GM23338 (cell line): ENCODE measurements at places on chromosomes 13 and 19.

GRCh38 chr19:45173816-45174215 is 4.2 kb downstream of the TRAPPC6A start:
- no peaks in the 10 kb centered on the region for H3K36me3 ChIP-seq
- H3K27ac ChIP-seq: no peak overlapping the region
- no peak overlapping the region for H3K4me3 ChIP-seq
- no peak for DNase-seq
- no peaks in the 10 kb centered on the region for H3K27me3 ChIP-seq

DNA sequence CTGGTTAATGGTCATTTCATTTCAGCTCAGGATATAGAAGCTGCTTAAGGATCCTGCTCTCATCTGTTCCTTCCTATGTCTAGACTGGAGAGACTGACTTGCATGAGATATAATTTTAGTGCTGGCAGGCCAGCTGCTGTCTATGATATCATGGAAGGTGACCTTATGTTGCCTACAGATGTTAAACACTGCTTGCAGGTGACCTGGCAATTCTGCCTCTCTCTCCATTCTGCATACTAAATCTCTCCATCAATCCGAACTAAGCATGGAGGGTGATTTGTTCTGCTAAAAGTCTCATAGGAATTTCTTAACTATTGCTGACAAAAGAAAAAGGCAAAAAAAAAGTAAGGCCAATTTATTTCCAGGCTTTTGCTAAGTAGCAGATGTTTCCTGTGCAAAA is 81.0 kb downstream of the CCNA1 start:
- H3K27ac ChIP-seq: no peak overlapping the region
- no peaks in the 10 kb centered on the region for H3K36me3 ChIP-seq
- H3K4me1 ChIP-seq: peaks cover 8% of the 10 kb centered on the region
- no peak overlapping the region for H3K4me3 ChIP-seq
- no peak for DNase-seq

DNA sequence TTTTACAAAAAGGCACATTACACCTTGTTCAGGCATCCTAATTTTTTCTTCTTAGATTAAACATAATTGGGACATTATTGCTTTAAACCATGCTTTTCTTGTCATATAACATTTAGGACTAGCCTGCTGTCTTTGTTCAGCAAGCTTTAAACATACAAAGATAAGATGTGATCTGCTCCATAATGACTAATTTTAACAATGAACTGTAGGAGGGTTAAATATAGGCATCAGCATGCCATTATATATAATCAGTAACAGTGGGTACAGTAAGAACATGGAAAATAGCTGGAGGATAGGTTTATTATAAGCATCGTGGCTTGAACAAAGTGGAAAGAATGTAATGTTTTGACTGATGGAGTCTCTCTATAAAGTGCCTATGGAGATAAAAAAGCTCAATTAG is 661.7 kb downstream of the SLITRK6 start:
- peaks cover 21% of the 10 kb centered on the region for H3K4me1 ChIP-seq
- H3K36me3 ChIP-seq: no peaks in the 10 kb centered on the region
- no peak overlapping the region for H3K27ac ChIP-seq
- H3K4me3 ChIP-seq: no peak overlapping the region
- DNase-seq: no peak
- no peaks in the 10 kb centered on the region for H3K27me3 ChIP-seq

DNA sequence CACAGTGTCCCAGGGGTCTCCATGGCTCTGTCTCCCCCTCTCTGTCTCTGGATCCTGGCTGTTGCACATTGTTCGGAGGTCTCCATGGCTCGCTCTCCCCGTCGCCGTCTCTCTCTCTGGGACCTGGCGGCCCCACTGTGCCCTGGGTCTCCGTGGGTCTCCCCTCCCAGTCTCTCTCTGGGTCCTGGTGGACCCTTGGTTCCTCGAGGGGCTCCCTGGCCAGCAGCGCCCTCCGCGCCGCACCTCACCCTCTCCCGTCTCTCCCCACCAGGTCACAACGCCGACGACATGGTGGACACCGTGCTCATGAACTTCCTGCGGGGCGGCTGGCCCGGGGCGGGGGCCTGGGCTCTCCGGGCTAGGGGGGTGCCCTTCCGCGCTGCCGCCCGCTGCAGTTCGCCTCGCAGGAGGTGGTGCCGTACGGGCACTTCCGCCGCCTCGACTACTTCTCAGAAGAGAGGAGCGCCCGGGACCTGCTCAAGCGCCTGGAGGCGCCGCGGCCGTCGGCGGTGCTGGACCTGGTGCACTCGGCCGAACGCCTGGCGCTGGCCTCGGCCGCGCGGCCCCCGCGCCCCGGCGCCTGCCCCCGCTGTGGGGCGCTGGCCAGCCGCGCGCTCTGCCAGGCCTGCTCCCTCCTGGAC is 29.1 kb downstream of the SIGLEC5 start:
- H3K36me3 ChIP-seq: no peaks in the 10 kb centered on the region
- H3K27me3 ChIP-seq: peaks cover 34% of the 10 kb centered on the region
- peak; percentile 67 for DNase-seq
- H3K4me1 ChIP-seq: no peaks in the 10 kb centered on the region; the same call in 1 of the 2 replicates
- no peak overlapping the region for H3K27ac ChIP-seq

DNA sequence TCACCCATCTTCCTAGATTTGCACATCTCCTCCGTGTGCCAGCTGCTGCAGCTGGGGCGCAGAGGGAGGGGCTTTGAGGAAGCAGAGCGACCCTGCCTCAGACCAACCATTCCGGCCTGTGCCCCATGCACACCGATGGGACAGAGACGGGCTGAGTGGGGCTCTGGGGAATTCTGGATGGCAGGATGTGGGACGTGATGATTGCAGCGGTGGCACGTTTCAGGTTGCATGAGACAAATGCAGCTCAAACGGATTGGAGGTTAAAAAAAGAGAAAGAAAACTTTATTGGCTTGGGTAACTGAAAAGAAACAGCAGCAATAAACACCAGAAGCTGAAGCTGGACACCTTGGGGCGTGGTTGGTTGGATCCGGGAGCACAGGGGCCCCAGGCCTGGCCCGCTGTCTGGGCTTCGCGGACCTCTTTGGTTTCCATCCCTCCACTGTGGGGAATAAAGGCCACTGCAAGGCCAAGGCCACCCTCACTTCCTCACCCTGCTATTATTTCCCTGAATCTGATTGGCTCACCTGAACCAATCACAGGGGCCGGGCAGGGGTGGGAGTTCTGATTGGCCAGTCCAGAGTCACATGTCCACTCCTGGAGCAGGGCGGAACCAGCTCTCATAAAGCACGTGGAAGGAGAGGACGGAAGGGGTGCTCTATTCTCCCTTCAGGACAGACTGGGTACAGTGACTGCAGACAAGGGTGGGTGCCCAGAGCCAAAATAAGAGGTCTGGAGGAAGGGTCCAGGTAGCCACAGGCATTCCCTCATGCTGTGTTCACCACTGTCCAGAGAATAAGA is 6.1 kb upstream of the ZNF787 start:
- no peak overlapping the region for H3K27ac ChIP-seq
- no peaks in the 10 kb centered on the region for H3K36me3 ChIP-seq
- no peaks in the 10 kb centered on the region for H3K27me3 ChIP-seq
- H3K4me3 ChIP-seq: no peak overlapping the region
- H3K4me1 ChIP-seq: peaks cover 2% of the 10 kb centered on the region; the same call in 1 of the 2 replicates

GRCh38 chr13:36344886-36345437 is 1.2 kb downstream of the SPART start:
- H3K4me1 ChIP-seq: peaks cover 35% of the 10 kb centered on the region
- DNase-seq: peak; percentile 36
- H3K4me3 ChIP-seq: peak overlapping the region; percentile 58
- no peaks in the 10 kb centered on the region for H3K36me3 ChIP-seq
- H3K27ac ChIP-seq: peak overlapping the region; percentile 95
- no peaks in the 10 kb centered on the region for H3K27me3 ChIP-seq

DNA sequence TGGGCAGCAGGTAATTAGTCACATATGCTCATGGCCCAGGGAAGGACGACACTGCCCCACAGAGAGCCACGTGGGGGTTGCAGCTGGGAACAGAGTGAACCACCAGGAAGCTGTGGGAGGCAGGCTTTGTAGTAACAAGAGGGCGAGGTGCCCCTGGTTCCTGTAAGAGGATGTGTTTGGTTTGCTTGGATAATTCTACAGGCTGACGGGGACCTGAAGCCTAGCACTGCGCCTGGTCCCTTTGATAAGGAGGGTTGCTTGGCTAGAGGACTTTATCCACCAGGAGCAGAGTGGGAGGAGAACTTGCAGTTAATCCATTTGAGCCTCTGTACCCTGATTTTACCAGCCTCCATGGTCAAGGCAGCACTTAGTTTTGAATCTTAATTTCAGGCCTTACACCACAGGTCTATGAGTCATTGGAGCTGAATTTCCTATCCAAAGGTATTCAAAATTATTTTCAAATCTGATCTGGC is 67.4 kb upstream of the CLDN10 start:
- H3K27ac ChIP-seq: no peak overlapping the region
- H3K4me1 ChIP-seq: no peaks in the 10 kb centered on the region
- no peaks in the 10 kb centered on the region for H3K27me3 ChIP-seq
- H3K4me3 ChIP-seq: no peak overlapping the region
- no peak for DNase-seq
- H3K36me3 ChIP-seq: no peaks in the 10 kb centered on the region

DNA sequence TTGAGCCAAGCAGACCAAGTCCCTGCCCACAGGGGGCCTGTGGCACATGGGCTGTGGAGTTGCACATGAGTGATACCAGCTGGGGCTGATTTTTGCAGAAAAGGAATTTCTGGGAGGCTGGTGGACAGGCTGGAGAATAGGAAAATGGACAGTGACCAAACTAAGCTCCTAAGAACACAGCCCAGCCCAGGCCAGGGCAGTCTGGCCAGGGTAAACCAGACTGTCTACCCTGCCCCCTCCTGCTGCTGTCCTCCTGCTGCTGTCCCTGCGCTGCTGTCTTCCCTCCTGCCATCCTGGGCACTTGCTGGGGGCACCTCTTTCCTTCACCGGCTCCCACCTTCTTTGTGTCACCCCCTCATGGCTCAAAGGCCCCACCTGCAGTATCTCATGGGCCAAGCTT is 219.2 kb downstream of the ZIC5 start:
- no peak for DNase-seq
- no peak overlapping the region for H3K4me3 ChIP-seq
- peaks cover 10% of the 10 kb centered on the region for H3K4me1 ChIP-seq
- no peak overlapping the region for H3K27ac ChIP-seq
- H3K27me3 ChIP-seq: no peaks in the 10 kb centered on the region
- H3K36me3 ChIP-seq: peaks cover 3% of the 10 kb centered on the region; the same call in 1 of the 2 replicates

DNA sequence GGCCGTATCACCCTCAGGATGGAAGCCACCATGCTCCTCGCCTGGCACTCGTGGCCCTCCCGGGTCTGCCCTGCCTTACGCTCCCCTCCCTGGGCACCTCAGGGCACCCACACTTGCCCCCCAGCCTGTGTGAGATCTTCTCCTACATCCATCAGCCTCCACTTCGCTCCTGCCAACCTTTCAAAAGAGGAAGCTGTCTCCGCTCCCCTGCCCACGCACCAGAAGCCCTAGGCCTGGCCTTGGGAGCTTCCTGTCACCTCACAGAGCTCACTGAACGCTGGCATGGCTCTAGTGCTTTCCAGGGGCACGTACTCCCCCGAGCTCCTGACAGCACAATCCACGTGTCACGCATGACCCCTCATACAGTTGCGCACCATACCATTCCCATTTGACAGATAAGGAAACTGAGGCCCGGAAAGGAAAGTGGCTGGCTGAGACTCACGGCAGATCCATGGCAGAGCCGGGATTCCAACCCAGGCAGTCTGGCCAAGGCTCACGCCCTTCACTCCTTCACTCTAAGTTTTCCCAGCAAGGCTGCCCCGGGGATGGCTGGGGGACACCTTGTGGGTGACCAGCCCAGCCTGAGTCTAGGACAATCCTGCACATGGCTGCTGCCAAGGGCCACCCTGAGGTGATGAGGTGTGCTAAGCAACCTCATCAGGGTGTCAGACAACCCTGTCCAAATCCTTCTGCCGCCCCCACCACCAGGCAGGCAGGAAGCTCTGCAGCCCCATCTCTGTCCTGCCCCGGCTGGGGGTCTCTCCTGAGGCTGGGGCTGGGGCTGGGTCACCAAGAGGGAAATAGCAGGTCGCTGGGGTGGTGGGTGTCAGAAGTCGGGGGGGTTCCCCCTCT is 19.3 kb downstream of the PPP1R12C start:
- H3K27me3 ChIP-seq: no peaks in the 10 kb centered on the region
- H3K4me3 ChIP-seq: no peak overlapping the region
- DNase-seq: no peak
- H3K4me1 ChIP-seq: peaks cover 14% of the 10 kb centered on the region
- peaks cover 1% of the 10 kb centered on the region for H3K36me3 ChIP-seq
- no peak overlapping the region for H3K27ac ChIP-seq

- peaks cover 7% of the 10 kb centered on the region for H3K4me1 ChIP-seq
- no peaks in the 10 kb centered on the region for H3K36me3 ChIP-seq
- H3K27ac ChIP-seq: no peak overlapping the region
- H3K27me3 ChIP-seq: peaks cover 21% of the 10 kb centered on the region
- no peak for DNase-seq
- no peak overlapping the region for H3K4me3 ChIP-seq
Observed at GRCh38 chr19:18390065-18390907, 4.3 kb downstream of the GDF15 start.

GRCh38 chr19:29404015-29404414 is 121.8 kb upstream of the VSTM2B start:
- no peaks in the 10 kb centered on the region for H3K36me3 ChIP-seq
- H3K27ac ChIP-seq: no peak overlapping the region
- H3K4me1 ChIP-seq: peaks cover 5% of the 10 kb centered on the region; the same call in 1 of the 2 replicates
- no peak for DNase-seq
- no peaks in the 10 kb centered on the region for H3K27me3 ChIP-seq
- H3K4me3 ChIP-seq: no peak overlapping the region

DNA sequence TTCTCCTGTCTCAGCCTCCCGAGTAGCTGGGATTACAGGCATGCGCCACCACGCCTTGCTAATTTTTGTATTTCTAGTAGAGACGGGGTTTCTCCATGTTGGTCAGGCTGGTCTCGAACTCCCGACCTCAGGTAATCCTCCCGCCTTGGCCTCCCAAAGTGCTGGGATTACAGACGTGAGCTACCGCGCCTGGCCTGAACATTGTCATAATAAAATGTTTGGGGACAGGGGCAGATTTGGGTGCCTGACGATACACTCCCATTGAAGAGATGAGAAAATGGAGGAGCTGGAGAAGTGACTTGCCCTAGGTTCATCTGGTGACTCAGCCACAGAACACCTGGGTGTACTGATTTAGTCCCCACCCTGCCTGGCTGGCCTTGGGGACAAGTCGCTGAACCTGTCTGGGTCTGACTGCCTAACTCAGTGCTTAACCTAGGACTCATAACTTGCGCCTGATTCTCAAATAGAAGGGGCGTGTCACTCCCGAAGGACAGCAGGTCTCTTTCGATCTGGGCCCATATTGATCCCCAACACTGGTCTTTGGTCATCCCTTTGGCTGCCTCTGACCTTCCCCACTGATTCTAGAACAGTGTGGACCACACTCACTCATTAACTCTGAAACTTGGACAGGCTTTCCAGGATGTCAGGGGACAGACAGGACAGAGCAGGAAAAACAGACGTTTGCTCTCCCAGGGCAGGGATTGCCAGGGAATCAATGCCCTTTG is 7.6 kb upstream of the BICRA start:
- H3K36me3 ChIP-seq: no peaks in the 10 kb centered on the region
- H3K27me3 ChIP-seq: no peaks in the 10 kb centered on the region
- DNase-seq: no peak
- H3K4me3 ChIP-seq: peak overlapping the region; percentile 82
- H3K4me1 ChIP-seq: peaks cover 12% of the 10 kb centered on the region; the same call in 1 of the 2 replicates
- H3K27ac ChIP-seq: peak overlapping the region; percentile 96

- H3K4me3 ChIP-seq: no peak overlapping the region
- no peak overlapping the region for H3K27ac ChIP-seq
- no peaks in the 10 kb centered on the region for H3K36me3 ChIP-seq
- H3K4me1 ChIP-seq: no peaks in the 10 kb centered on the region
Observed at GRCh38 chr13:30847650-30848307, 58.3 kb upstream of the MEDAG start.

GRCh38 chr13:113283904-113284303 is 13.1 kb upstream of the LAMP1 start:
- no peaks in the 10 kb centered on the region for H3K36me3 ChIP-seq
- H3K27ac ChIP-seq: no peak overlapping the region
- no peaks in the 10 kb centered on the region for H3K4me1 ChIP-seq
- H3K27me3 ChIP-seq: no peaks in the 10 kb centered on the region
